ENCODE measurements at places on chromosomes 1 and 21. TPM values are rescaled to one million over a fixed set of nuclear protein-coding genes. Genes with fewer than 3 reads are reported as not detected.

Gene CENPF
- 10.9 TPM for polyA plus RNA-seq

Gene TMEM51
- polyA plus RNA-seq, result 2.0 TPM

Gene TNFRSF1B
- polyA plus RNA-seq, result 0.60 TPM

Gene HSD3B2
- polyA plus RNA-seq, result not detected

Gene LCE1B
- polyA plus RNA-seq, result not detected

Gene GIPC2
- polyA plus RNA-seq, result 0.04 TPM

Gene TARBP1
- polyA plus RNA-seq, result 11.7 TPM

Gene AMIGO1
- polyA plus RNA-seq, result 3.4 TPM

Gene TFF2
- polyA plus RNA-seq, result not detected

Gene C1orf52
- polyA plus RNA-seq, result 29.6 TPM

Gene C1orf167
- polyA plus RNA-seq, result 0.54 TPM

Gene FCAMR
- not detected for polyA plus RNA-seq

Gene AZIN2
- polyA plus RNA-seq, result 3.0 TPM

Gene CTPS1
- 45.1 TPM for polyA plus RNA-seq

Data from BJ (cell line).